Activated B cell treated with CpG ODN at 0.5 μM for 24 hours (primary cell): ENCODE measurements at places on chromosomes 13 and 19. TPM values are rescaled to one million over a fixed set of nuclear protein-coding genes. Genes with fewer than 3 reads are reported as not detected.

Gene TBXA2R
- total RNA-seq, result 0.39 and 0.47 TPM in 2 replicates

Gene STAP2
- 1.1 and 1.3 TPM in 2 replicates for total RNA-seq

Gene IGFL2
- not detected in 2 replicates for total RNA-seq

Gene PEG3
- not detected in 2 replicates for total RNA-seq

Gene IFNL1
- not detected in 2 replicates for total RNA-seq

GRCh38 chr13:72205773-72206172 lies 338.8 kb upstream of the DACH1 start:
- no peak for DNase-seq

DNA sequence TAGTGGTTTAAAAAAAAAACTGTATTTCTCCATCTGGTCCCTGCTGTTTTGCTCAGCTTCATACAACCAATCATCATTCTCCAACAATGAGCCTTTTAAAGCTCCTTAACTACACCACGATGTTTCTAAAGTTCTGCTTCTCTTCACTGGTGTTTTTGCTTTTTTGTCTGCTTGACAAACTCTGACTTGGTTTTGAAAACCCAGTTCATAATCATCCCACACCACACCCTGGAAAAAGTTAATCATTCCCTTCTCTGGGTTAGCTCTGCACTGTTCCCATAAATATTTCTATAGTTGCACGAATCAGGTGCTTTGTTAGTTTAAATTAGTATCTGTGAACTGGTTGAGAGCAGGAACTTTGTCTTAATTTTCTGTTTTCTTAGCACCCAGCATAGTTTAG lies 217.1 kb downstream of the ENOX1 start:
- DNase-seq, result no peak

GRCh38 chr19:53094754-53095575 lies 8.3 kb downstream of the ZNF160 start:
- no peak for DNase-seq
